ENCODE measurements at places on chromosomes 1 and 21.

DNA sequence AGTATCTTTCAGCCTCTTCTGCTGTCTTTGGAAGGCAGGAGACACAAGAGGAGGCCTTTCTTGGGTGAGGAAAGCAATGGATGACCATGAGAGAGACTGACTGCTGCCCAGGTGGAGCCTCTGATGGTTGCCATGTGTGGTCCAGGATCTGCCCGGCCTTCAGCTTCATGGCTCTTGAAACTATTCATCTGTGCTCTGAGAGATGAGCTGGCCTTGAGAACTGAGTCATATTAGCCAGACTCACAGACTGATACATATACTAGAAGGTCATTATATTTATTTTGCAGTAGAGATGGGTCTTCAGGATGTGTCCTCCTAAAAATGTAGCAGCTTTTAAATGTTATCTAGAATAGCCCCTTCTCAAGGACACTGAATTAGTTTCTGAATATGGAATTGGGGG, 33.7 kb downstream of the PTGFRN start:
- DNase-seq, result no peak

DNA sequence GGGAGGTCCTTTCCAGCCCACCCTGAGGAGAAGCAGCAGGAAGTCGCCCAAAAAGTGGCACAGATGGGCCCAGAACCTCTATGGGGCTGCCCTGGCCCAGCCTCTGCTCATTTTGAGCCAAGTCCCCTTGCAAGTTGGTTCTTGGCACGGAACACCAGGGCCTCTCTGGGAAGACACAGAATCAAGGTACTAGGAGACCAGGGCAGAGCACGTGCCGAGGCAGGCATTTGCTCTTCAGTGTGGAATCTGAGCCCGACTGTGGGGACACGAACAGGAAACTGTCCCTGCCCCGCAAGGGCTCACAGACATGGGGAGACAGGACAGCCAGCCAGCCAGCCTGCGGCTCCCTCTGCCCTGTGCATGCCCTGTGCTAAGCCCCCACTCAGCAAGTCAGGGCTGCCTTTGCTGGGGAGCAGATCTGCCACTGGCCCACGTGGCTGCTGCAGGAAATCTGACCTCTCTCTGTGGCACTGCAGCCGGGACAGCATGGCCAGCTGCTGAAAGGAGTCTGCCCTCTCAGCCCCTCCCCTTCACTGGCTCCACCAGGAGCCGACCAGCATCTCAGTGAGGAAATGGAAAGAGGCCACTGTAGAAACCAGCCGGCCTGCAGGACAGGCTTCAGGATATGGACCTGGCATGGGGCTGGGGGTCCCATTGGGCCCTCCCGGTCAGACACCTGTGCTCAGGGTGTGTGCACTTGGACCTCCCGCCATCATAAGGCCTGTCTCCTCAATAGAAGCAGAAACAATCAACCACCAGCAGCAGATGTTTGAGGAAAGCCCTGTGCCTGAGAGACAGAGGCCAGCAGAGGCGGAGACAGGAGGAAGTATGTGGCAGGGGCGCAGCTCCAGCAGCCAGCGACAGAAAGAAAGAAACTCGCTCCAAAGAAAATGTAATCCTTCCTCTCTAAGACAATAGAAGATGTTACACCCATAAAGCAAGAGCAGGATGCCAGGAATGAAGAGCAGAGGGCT, 3.7 kb downstream of the ARHGEF16 start:
- no peak for DNase-seq

DNA sequence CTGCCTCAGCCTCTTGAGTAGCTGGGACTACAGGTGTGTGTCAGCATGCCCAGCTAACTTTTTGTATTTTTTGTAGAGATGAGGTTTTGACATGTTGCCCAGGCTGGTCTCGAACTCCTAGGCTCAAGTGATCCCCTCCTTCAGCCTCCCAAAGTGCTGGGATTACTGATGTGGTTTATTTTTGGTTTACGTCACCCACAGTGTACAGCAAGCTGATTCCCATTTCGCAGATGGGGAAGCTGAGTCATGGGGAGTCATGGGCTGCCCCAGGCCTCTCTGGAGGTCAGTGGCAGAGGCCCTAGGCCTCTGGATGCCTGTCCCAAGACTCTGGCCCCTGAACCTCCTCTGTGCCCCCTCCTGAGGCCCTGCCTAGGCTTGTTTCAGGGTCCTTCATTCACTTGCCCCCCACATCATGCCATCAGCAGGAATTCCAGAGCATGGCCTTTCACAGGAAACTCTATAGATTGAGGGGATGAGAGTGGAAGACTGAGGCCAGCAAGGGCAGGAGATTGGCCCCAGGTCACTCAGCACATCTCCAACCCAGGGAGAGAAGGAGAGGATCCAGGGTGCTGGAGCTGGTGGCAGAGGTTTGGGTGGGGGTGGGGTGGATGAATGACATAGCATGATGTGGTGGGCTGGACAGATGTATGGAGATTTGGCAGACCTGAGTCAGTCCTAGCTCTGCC, 266.0 kb downstream of the PTPRU start:
- no peak for DNase-seq

GRCh38 chr1:242854466-242854865, 330.0 kb upstream of the PLD5 start:
- DNase-seq, result no peak

DNA sequence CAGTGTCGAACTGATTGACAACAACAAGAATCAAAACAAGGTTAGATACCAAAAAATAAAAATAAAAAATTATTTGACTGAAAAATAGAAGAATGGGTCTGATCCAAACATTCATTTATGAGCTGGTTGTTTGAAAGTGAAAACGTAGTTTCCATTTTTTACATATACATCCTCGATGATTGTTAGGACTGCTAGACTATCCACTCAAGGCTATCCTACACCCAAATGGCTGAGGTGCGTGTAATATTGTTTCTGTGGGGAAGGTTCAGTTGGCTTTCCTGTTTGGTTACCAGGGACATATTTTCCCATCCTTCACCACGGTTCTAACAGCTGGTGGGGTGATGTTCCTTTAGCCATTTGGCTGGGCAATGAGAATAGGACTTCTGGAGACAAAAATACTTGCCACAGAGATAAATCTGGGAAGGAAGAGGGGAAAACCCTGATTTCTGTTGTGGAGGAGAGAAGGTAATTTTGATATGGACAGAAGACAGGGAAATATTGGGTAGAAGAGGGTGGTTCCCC, 66.3 kb downstream of the MAP3K7CL start:
- no peak for DNase-seq

DNA sequence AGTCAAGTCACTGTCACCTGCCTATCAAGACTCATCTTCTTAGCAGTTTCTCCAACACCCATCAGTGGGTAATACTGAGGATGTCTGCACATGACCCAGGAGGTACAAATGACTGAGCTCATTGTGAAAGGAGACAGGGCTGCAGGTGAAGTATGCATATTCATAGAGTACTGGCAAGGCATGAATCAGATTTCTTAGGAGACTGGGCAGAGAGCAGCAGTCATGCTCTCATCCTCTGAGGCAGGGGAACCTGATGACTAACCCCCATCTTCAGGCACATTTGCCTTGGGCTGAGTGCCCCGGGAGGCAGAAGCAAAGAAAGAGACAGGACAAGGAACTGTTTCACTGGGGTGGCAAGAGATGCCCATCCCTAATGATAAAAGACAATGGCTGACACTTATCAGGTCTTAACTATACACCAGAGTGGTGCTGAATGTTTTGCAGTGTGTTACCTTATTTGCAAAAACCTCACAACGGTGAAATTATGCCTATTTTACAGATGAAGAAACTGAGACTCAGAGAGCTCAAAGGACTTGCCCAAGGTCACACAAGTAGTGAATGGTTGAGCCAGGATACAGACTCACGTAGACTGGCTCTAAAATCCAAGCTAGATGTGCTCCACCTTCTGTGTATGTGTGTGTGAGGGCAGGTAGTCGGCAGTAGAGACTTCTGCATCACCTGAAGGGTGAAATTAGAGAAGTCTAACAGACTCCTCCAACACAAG, 9.2 kb upstream of the GRHL3 start:
- no peak for DNase-seq

- DNase-seq, result no peak
These were observed 44.3 kb upstream of the MAP1LC3C start for GRCh38 chr1:242043165-242043564.

GRCh38 chr1:232484856-232485255, 145.1 kb downstream of the SIPA1L2 start:
- DNase-seq, result no peak

DNA sequence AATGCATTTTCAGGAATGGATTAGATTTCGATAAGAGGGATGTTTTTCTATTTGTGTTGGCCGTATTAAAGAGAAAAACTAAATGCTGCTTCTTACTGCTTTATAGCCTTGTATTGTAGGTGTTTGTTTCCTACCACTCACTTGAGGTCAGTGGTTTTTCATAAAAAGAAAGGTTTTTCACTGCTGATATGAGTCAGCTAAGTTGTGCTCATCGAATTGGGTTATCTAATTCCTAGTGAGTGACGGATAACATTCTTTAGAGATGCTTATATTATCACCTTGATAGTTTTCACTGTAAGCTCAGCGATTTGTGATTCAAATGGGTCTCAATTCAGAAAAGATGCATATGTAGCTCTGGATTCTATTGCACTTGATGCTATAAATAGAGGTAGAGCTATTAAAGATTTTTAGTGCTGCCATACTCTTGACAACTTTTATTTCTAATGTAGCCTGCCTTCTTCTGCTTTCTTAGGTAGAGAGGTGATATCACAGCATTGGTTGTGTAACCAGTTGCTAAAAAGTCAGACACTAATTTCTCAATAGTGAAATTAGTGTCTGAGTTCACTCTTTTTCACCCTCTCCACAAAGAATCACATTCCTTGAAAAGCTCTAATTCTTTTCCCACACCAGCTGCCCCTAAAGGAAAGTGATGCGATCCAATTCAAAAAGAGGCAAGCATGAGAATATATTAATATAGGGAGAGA, 180.0 kb downstream of the RASAL2 start:
- DNase-seq, result no peak

DNA sequence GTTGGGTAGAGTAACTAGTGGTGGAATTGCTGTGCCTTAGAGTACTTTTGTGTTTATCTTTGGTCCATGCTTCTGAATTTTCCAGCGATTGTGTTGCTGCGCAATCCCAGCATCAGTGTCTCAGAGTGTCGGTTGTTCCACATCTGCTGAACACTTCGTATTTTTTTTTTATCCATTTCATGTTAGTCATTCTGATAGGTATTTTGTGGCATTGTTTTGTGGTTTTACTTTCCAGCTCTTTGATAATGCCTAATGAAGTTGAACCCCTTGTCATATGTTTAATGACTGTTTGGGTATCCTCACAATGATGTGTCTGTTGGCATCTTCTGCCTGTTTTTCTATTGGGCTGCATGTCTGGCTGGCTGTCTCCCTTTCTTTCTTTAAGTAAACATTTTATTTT, 13.6 kb downstream of the TUFT1 start:
- no peak for DNase-seq

- DNase-seq, result no peak
These were observed 101.5 kb upstream of the IFFO2 start for GRCh38 chr1:19057784-19058475.

- DNase-seq, result no peak
These were observed 220.8 kb downstream of the SLC35F3 start for GRCh38 chr1:234125283-234125682.

DNA sequence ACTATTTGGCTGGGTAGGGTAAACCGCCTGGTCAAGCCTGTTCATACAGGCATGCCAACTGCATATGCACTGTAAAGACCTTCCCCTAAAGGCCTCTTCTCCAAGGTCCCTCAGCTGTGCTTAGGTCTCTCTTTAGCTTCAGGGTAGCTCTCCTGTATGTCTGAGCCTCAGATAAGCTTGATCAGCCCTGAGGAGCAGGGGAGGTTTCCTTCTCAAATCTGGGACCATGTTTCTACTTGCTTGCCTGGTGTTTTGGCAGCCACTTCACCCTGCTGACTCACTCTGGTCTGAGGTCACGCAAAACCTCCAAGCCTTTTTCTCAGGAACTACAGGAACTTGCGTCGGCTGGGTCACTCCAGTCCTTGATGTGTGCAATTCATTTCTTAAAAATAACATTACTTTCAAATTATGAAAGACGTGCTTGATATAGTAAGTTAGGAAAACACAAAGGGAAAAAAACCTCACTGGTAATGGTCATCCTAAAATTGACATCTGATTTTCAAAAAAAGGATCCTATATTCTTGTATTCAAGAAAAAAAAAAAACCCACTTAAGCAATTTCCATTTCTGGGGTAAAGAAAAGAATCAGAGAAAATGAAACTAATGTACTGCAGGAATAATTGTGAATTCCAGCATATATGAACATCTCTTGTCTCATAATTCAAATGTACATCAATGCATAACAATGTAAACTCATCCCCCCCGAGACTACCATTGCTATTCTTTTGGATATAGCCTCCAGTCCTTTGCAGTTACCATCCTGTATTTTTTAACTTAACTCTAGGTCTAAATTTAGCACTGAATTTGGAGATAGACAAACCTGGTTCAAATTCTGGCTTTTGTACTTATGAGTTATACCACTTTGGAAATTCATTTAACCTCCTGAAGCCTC, 24.8 kb upstream of the RNF19B start:
- DNase-seq, result peak; percentile 81

GRCh38 chr1:54220004-54220811, 20.2 kb downstream of the MRPL37 start:
- no peak for DNase-seq

- no peak for DNase-seq
These were observed 8.9 kb upstream of the C1orf216 start for GRCh38 chr1:35727434-35728040.

DNA sequence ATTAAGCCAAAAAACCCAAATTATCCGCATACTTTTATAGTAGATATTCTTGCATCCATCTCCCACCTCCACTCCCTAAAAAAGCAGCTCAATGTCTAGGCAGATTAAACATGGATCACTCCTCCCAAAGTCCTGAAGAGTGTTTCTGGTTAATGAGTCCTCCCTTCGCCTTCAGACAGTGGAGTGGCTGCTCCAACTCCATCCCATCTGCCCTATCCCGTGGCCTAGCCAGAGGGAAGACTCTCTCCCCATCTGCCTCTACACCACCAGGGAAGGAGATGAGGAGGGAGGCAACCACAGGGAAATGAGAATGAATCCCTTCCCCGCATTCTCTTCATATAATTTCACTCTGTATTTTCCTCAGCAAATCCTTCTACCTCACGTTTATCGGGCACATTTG, 103.8 kb downstream of the SLC45A1 start:
- no peak for DNase-seq

DNA sequence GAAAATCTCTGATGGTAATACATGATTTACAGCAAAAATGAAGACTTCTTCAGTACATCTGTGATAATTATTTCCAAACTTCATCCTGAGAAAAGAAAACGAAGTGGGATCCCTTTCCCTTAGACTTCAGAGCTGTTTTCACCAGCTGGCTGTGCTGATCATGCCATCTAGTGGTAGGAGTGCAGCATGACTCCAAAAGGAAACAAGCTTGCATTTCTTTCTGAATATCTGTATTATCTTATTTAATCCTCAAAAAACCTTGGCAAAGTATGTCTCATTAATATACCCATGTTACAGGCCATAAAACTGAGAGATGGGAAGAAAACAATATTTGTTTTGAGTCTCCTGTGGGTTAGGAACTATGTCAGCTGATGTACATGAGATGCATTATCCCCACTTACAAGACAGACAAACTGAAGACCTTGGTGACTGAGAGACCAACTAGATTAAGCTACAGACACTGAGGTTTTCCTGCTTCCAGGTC, 9.8 kb upstream of the GJA8 start:
- no peak for DNase-seq

GRCh38 chr21:45556645-45557615, 14.7 kb upstream of the SLC19A1 start:
- DNase-seq, result no peak

GRCh38 chr1:9746211-9746610, 77.6 kb downstream of the CLSTN1 start:
- DNase-seq, result no peak

All from breast epithelium (tissue), 4 donors.